ENCODE measurements at places on chromosomes 11 and 22.

DNA sequence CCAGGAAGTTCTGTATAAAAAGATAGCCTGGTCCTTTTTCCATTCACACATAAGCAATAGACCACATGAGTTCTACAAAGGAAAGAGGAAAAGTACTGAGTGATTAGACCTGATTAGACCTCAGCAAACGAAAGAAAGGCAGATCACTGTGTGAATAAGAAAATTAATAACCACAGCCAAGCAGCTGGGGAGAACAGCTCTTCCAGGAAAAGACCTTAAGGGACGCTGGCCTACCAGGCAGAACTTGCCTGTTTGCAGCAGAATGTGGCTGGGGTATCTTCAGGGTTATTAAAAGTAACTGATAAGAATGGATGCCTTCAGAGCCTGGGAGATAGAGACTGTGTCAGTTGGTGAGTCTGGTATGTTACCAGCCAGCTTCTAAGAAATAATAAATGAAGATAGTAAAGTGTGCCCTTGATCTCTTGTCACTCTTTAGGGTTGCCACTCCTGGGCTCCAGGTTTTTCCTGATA, 172.9 kb downstream of the DBX1 start:
- DNase-seq = no peak

DNA sequence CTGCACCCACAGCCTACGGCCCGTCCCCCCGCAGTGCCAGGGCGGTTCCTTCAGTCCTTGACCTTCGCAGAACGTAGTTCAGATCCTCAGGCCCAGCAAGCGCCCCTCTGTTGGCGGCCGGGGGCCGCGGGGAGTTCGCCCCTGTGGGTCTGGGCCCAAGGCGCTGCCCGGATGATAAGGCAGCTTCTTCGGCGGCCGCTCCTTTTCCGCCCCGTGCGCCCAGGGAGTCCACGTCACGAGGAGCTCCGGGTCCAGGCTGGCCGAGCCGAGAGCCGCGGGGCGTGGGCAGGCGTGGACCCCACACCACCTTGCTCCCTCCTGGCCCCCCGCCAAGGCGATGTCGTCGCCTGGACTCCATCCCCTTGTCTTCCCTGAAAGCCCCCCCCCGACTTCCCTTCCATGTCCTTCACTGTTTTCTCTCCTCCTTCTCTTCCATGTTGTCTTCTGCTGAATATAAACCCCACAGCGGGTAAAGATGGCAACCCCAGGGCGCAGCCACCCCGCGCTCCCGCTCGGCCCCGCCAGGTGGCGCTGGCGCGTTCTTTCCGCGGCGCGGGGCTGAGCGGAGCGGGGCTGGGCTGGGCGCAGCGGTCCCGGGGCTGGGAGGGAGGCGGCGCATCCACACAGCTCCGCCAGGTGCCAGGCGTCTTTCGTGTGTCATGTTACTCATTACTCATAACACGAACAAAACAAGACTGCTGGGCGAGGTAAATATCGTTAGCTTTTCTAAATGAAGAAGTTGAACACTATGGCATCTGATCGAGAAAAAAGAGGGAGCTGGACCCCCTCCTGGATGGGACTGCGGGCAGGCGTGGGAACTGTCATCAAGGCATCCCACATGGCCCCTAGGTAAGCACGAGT, 321.0 kb downstream of the NTM start:
- DNase-seq = no peak

GRCh38 chr22:47213571-47214230, 451.3 kb downstream of the TBC1D22A start:
- no peak for DNase-seq

DNA sequence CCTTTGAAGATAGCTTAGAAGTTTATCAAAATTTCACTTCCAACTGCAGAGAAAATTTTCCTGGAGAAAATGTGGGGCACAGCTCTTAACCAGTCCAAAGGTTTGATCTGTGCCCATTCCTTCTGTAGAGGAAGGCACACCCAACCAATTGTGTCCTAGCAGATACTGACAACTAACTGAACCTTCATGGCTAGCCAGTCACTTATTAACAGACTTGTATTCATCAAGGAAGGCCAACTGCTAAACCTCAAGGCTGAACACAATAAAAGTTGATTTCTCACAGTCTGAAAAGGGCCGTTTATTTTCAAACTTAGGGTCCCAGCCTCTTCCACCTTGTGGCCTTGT, 19.5 kb downstream of the SYT13 start:
- DNase-seq = no peak

DNA sequence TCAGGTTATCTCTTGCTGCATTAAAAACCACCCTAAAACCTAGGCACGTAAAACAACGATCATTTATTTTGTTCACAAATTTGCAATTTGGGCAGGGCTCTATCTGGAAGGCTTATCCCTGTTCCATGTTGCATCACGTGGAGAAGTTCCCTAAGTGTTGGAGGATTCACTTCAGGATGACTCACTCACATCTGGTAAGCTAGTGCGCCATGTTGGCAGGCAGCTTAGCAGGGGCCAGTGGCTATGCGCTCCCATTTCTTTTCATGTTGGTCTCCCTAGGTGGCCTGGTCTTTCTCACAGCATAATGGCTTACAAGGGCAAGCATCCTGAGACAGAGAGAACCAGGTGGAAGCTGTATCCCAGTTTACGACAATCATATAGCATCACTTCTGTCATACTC, 226.8 kb downstream of the BLID start:
- no peak for DNase-seq

DNA sequence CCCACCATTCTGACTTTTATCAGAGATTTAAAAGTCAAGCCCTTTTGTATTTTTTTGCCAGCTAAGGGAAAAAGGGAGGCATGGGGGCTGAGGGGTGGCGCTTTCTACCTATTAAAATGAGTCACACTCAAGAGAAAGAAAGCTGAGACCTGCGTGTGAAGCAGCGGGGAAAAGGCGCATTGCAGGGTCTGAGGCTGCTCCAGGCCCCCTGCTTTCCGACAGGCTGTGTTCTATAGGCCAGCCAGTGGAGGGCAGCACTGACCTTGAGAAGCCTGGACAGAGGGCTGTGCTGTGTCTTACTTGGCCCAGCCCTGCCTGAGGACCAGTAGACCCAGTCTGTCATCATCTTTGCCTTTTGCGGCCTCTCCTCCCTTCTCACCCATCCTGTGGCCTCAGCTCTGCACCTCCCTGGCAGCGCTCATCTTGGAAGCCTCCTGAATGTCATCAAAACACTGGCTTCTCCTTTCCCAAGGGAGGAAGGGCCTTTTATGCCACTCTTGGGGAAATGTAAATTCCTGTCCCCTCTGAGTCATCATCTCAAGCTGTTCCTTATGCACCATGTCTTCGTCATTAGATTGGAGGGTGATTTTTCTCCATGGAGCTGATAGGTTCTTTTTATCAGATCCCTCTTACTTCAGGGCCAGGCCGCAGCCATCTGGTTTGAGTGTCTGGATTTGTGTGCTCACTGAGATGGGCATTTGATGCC, 12.6 kb upstream of the MAPK8IP1 start:
- no peak for DNase-seq

DNA sequence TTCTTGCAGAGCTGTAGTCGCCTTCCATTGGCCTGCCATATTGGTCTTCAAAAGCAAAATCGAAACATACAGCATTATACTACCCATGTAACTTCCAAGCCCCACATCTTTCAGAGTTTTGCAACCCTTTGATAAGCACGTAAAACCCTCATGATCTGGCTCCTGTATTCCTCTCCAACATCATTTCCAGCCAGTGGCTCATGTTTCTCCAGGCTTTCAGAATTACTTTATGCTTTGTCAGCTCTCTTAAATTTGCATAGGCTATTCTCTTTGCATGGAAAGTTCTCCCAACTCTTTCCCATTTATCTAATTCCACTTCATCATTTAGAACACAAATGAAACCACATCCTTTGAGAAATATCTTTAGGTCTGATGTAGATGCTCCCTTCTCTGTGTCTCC, 67.8 kb upstream of the DDI1 start:
- no peak for DNase-seq

DNA sequence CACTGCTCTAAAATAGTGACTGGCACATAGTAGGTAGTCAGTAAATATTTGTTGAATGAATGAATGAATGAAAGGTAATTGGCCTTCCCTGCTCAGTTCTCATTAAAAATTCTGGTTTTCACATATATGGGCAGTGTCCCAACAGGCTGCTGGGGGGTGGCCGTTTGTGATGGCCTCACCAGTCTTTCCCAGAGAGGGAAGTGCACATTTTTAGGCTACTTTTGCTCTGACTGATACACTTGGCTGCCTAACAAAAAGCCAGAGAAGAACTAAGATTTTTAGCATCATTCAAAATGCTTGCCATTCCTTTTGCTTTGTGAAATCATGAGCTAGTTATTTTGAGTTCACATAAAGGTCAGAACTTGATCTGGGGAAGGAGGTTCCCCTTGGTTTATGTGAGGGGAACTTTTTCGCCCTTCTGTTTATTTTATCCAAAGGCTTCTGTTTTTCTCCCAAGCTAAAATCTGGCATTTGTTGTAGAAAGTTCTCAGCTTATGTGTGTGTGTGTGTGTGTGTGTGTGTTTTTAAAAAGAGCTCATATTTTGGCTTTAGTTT, 83.1 kb downstream of the PTPRJ start:
- DNase-seq = no peak

DNA sequence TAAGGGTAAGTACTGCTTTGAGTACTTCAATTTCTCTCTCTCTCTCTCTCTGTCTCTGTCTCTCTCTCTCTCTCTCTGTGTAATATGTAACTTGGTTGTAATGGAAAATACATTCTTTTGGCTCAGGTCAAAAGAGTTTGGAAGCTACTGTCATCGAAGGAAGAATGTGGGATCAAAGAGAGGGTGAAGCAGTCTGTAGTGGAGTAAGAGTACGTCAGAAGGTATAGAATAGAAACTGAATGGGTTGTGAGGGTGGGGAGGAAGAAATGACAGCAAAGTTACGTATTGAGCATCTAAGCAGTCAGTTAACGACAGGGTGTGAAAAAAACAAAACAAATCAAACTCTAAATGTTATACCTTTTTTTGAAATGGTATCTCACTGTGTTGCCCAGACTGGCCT, 10.0 kb downstream of the NCAM1 start:
- no peak for DNase-seq

Measured in stimulated activated CD8-positive, alpha-beta memory T cell treated with anti-CD3 and anti-CD28 coated beads, Interleukin-2, amount 100 ng/mL, for 1 hour (primary cell).